ENCODE measurements at places on chromosomes 13 and 19.

GRCh38 chr13:74966814-74967424, 515.0 kb downstream of the TBC1D4 start:
- DNase-seq, result no peak

GRCh38 chr13:20016649-20017364, 58.3 kb downstream of the ZMYM2 start:
- no peak for DNase-seq

DNA sequence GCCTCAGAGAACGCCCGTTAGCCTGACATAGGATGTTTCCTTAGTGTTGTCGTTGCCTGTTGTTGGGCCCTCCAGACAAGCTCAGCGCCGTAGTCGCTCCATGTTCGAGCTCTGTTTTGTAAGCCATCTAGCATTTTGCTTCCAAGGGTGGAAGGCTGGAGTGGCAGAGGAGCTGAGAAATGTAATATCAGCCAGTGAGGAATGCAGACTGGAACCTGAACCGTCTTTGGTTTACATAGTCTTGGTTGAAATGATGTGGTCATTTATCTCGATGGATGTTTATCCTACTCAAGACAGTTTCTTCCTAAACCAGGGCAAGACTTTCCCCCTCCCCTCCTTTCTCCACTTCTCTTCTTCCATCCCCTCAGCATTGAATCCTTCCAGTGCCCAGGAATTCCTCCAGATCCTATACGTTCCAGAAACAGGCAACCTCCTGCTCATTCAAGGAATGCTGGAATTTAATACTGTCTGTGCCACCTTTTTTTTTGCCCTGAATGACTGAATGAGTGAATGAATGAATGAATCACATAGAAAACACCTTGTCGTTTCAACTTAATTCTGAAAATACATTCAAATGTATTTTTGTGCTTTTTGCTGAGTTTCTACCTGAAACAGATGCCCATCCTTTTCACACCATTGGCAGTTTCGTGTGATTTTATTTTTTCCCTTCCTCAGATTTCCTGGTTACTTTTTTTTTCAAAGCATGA, 109.5 kb upstream of the MBNL2 start:
- no peak for DNase-seq

GRCh38 chr13:27449081-27449603, 1.2 kb downstream of the MTIF3 start:
- DNase-seq, result no peak

GRCh38 chr19:5171711-5172110, 168.9 kb downstream of the PTPRS start:
- no peak for DNase-seq

- no peak for DNase-seq
These were observed 2.5 kb upstream of the GARIN5A start for GRCh38 chr19:50478901-50479715.

DNA sequence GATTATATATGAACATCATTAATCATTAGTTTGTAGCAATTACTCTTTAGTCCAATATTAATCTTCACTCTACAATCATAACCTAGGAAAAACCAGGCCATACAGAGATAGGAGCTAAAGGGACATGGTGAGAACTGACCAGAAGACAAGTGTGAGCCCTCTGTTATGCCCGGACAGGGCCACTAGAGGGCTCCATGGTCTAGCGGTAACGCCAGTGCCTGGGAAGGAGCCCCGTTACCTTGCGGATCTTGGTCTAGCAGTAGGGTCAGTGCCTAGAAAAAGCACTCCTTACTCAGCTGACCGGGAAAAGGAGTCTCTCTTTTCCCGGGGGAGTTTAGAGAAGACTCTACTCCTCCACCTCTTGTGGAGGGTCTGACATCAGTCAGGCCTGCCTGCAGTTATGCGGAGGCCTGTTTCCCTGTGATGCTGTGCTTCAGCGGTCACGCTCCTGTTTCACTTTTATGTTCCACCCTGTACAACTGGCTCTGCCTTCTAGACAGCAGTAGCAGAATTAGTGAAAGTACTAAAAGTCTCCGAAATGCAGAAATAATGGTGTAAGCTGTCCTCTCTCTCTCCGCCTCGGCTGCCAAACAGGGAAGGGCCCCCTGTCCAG, 13.8 kb downstream of the OR7D4 start:
- peak; percentile 42 for DNase-seq

DNA sequence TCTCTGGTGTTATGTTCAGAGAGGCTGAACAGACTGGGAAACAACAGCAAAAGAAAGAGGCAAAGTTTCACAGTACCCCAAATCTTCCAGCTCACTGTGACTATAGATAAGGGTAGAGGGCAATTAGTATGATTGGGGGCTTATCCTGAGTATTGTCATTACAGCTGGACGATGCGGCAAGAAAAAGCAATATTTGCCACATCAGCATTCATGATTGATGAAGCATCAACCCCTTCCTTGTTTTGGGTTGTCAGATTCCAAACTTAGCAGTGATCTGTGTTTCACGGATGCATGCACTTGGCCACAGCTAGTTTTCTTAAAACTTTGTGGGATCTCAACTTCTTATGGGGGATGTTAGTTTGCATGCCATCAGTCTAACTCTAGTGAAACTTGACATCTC, 348.8 kb upstream of the SLITRK5 start:
- DNase-seq, result no peak

GRCh38 chr13:103031332-103031873, 34.8 kb downstream of the SLC10A2 start:
- no peak for DNase-seq

- DNase-seq, result no peak
These were observed at the start of gene MISP3 for GRCh38 chr19:14072535-14073260. MISP3 (plus strand) TSS chr19:14072786; CDS start chr19:14073310, 524 bp downstream.

DNA sequence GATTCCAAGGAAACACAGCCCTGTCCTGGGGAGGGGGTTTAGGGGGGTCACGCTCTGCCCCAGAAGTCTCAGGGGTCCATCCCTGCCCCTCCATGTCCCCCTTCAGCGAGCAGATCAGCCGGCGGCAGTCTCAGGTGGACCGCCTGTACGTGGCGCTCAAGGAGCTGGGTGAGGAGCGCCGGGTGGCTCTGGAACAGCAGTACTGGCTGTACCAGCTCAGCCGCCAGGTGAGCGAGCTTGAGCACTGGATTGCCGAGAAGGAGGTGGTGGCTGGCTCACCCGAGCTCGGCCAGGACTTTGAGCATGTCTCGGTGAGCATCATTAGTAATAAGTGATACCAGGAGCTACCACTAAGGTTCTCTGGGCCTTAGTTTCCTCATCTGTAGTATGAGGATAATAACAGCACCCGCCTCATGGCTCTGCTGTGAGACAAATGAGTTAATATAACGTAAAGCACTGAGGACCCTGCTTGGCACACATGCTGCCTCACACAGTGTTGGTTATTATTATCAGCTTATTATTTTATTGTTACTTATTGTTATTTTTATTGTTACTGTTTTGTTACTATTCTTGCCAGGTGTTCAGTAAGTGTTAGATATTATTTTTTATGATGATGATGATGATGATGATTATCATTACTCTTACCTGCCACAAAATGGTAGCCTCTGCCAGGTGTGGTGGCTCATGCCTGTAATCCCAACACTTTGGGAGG, 20.5 kb upstream of the SHKBP1 start:
- no peak for DNase-seq

GRCh38 chr13:50119591-50119990, 104.3 kb downstream of the KCNRG start:
- DNase-seq, result no peak

- no peak for DNase-seq
These were observed 9.3 kb upstream of the ZNF554 start for GRCh38 chr19:2810141-2811091.

- DNase-seq, result no peak
These were observed 141.9 kb downstream of the PCCA start for GRCh38 chr13:100230769-100231149.

- DNase-seq, result no peak
These were observed 5.3 kb upstream of the CSNK1G2 start for GRCh38 chr19:1935484-1936208.

DNA sequence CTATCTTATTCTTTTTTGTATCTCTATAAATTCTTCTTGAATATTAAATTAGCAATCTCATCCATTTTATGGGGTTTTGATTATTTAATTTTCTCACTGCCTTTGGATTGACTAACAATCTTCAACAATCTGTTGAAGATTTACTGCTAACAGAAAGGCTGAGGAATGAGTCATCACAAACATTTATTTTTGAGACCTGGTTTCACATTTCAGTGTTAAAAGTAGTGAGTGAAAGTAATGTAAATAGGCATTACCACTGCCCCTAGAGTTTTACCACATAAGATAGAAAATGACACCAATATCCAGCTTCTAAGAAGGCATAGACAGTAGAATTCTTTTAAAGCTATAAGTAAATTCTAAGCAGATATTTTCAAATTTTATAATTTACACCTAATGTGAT, 472.8 kb downstream of the OLFM4 start:
- DNase-seq, result no peak

GRCh38 chr13:53110181-53110580, 81.6 kb downstream of the OLFM4 start:
- no peak for DNase-seq

DNA sequence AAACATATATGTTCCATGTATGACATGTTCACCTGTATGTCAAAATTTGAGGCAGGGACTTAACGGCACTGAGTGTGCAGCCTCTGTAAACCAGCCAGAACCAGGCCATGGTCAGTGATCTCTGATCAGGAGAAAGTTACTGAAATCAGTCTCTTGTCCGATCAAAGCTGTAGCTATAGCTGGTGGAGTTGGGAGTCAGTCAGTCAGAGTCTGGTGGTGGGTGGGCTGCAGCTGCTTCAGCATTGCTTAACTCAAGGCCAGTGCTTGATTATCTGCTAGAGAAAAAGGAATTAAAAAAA, 78.3 kb downstream of the ANKRD10 start:
- DNase-seq, result no peak

DNA sequence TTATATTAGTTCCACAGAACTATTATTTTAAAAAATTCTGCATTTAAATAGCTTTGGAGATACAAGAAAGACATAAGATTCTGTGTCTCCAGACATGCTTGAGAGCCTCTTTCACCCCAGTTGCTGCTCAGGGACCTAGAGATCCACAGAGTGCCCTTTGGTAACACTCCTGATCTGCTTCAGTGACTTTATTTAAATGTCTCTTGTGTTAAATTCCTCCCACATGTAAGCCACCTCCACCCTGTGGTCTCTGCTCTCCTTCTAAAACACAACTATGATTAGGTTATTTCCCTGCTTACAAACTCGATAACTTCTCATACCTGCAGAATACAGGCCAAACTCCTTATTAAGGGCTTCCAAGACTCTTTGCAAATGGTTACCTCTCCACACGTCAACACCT, 141.0 kb downstream of the RFC3 start:
- no peak for DNase-seq

DNA sequence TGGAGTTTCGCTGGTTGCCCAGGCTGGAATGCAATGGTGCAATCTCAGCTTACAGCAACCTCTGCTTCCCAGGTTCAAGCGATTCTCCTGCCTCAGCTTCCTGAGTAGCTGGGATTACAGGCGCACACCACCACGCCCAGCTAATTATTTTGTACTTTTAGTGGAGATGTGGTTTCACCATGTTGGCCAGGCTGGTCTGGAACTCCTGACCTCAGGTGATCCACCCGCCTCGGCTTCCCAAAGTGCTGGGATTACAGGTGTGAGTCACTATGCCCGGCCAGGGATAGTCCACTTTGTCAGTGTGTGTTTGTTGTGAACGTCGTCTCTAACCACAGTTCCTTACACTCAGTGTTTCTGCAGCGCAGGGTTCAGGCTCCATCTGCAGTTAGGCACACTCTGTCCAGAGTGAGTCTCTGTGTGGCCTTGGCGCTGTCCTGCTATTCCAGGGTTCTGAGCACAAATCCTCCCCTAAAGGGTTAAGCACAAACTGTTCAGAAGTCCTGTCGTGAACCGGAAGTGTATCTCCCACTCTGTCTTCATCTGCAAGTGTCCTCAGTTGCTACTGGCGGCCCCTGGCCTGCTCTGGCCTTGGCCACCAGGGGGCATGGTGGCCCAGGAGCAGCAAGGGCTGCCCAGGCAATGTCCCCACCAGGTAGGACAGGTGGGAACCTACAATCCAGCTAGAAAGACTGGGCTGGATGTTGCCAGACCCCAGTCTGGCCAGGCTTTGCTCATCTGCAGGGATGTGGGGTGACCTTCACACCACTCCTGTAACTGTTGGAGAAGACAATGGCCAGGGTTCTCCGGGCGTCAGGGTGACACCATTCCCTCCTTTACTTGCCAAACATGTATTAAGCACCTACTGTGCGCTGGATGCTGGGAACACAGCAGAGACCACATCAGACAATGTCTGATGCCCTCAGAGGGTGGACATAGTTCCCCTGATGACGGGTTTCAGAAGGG, 38.8 kb upstream of the GATAD2A start:
- peak; percentile 54 for DNase-seq

DNA sequence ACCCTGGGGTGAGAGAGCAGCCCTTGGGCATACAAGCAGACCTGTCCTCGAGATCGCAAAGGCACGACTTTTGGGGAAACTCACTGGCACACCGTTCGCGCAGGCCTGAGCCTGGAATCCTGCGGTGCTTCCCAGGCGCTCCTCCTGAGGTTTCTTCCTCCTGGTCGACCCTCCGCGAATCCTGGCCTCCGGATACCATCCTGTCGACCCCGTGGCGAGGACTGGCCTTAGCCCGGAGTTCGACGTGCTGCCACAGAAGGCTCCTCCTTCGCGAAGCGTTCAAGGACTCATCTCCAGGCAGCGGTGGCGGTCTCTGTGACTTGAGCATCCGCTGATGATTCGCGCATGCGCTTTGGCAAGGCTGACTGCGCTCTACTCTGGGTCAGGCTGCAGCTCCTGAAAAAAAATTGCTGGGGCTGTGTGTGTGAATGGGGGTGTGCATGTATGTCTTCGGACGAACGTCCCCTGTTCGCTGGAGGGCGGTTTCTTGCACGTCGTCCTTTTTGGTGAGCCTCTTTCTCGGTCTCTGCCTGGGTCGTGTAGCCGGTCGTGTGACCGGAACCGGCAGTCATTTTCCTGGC, 64.4 kb upstream of the ZNF527 start:
- DNase-seq, result no peak

- DNase-seq, result no peak
These were observed 14.0 kb upstream of the TMPRSS9 start for GRCh38 chr19:2345794-2346663.

DNA sequence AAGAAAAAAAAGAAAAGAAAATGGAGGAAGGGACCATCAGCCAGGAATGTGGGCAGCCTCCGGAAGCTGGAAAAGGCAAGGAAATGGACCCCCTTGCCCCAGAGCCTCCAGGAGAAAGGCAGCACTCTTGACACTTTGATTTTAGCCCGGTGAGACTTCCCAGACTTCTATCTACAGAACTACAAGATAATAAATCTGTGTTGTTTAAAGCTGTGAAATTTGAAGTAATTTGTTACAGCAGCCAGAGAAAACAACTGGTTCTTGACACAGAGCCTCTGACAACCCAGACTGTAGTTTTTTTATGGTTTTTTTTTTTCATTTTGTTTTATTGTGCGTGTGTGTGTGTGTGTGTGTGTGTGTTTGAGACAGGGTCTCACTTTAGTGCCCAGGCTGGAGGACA, 7.6 kb downstream of the CTU1 start:
- no peak for DNase-seq

GRCh38 chr13:110942248-110942981, 27.5 kb upstream of the ANKRD10 start:
- DNase-seq, result no peak

GRCh38 chr19:17520865-17521264, 9.4 kb downstream of the PGLS start:
- DNase-seq, result no peak

- DNase-seq, result no peak
These were observed 16.7 kb upstream of the SLC39A3 start for GRCh38 chr19:2756477-2756876.

GRCh38 chr19:14343286-14343685, 38.0 kb upstream of the ADGRE5 start:
- no peak for DNase-seq

Measured in activated T-helper 1 cell treated with anti-CD3 and anti-CD28 coated beads, Interleukin-2, amount 50 U/mL, for 16 hours (primary cell).